Stimulated activated CD4-positive, alpha-beta T cell treated with anti-CD3 and anti-CD28 coated beads, Interleukin-4, amount 100 ng/mL, for 1 hour (primary cell): ENCODE measurements at places on chromosomes 12 and 14.

GRCh38 chr12:102638777-102639176, 158.4 kb upstream of the IGF1 start:
- DNase-seq, result no peak

- no peak for DNase-seq
Measured at GRCh38 chr12:81070846-81071245, 7.0 kb upstream of the ACSS3 start.

DNA sequence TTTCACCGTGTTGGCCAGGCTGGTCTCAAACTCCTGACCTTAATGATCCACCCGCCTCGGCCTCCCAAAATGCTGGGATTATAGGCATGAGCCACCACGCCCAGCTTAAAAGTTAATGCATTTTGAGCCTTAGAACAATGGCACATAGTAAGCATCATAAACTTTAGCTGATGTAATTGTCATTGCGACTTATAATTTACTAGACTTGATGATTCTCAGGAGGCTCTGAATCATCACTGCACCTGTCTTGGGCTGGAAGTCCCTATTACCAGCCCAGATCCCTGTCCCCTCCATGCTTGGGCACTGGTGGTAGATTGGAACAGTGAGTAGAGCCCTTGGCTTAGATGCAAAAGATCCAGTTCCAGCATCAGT, 26.1 kb downstream of the KMT5A start:
- no peak for DNase-seq

GRCh38 chr14:55832122-55832911, 252.3 kb downstream of the KTN1 start:
- no peak for DNase-seq

- DNase-seq, result no peak
Measured at GRCh38 chr12:131642101-131642540, 68.8 kb upstream of the SFSWAP start.

DNA sequence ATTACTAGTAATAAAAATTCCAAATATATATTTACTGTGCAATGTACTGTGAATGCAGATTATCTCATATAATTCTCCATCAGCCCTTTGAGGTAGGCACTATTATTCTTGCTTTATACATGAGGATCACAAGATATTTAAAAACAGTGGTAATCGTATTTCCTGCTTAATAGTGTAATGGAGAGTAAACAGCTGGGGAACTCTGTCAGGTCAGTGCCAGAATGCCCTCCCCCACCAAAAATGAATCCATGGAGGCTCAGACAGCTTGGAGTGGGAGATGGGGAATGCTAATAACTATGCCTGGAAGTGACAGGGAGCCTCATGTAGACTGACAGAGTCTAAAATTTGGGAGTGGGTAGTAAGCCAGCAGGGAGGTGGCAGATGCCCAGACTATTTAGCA, 153.6 kb downstream of the PAH start:
- DNase-seq, result no peak

DNA sequence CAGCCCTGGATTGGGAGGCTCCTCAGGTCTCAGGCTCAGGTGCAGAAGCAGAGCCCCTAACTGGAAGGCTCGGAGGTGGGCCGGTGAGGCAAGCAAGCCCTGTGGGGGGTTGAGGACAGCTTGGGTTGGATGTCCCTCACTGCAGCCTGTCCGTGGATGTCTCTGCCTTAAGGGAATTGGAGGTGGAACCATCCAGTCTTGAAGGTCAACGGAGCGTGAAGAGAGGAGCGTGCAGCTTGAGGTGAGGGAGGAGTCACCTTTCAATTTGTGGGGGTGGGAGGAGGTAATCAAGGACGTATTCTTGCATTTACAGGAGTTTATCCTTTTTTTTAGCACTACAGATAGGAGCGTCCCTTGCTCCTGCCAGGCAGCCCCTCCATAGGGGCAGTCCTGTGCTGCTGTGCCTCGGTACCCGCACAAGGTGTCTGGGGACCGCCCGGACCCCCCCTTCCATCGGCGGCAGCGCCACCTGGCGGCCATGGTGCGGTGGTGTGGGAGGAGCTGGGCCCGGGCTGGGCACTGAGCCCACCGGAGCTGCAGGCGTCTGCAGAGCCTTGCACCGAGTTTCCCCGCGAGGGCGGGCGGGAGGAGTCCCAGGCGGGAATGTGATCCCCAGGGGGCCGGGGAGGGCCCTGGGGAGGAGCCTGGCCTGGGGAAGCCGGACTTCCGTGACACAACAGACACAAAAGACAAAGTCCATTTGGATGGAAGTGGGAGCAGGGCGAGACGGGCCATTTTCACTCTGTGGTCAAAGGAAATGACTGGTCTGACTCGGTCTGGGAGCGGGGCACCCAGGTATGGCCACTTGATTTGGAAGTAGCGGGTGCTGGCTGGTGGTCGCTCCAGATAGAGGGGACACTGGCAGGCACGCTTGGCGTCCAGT, 864 bp downstream of the DNAJC22 start:
- peak; percentile 81 for DNase-seq

DNA sequence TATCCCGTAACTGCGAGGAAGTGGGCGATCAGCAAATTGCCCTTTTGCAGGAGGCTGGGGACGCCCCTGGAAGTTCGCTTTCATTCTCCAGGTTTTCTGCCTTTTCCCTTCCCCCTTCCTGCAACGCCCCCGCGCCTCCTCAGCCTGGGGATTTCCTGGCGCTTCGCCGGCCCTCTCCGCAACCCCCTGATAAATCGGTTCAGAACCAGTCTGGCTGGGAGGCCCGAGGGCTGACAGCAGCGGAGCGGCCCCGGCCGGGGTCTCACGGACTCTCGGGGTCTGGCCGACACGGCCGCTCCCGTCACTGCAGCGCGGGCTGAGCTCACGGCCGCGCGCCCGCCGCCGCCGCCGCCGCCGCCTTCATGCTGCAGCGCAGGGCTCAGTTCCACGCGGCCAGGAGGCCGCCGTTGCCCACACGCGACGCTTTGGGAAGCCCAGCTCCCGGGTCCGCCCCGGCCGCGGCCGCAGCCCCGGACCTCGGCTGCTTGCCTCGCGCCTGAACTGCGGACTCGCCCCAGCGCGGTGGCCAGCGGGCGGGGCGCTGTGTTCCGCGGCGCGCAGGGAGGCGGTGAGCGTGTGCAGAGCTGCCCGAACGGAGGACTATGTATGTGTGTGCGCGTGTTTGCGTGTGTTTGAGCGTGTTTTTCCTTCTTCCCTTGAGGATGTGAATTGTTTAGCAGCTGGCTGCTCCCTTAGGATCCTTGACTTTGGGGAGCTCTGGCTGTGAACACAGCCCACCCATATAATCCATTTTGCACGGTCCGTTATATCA, at the start of gene LRFN5:
Gene LRFN5, plus strand, starts transcription at position 345 of the 772 bp plus-strand sequence.
- peak; percentile 14 for DNase-seq

DNA sequence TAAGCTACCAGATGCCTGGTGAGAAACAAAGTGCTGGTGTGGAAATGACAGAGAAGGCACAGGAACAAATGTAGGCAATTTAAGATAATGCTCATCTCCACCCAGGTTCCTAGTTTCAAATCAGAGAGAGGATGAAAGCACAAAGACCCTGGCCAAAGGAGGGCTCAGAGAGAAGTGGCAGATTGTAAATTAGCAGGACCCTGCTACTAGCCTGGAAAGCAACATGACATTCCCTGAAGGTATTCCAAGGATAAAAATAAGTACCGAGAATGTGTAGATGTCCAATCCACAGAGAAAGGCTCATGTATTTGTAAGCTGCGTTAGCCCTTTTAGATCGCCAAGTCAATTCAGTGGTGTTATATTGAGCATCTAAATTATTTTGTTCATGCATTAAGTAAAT, 324.0 kb downstream of the TMEM117 start:
- no peak for DNase-seq

GRCh38 chr12:3122841-3123678, 45.9 kb downstream of the TSPAN9 start:
- no peak for DNase-seq

- no peak for DNase-seq
Measured at GRCh38 chr14:105212541-105213300, 31.6 kb upstream of the NUDT14 start.

DNA sequence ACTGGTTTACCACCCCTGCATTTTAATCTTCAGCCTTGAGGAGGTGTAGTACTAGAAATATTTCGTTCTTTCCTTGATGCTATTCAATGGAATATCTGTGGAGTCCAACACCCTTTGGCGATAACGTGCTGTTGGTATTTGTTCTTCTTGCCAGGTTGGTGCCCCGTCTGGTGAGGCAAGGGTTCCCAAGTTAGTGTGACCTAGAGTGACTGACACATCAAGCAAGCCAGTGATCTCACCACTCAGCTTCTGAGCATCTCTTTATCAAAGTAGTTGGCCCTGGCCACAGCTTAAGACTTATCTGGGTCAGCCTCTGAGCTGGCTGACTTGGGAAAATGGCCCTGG, 60.2 kb downstream of the PLXNC1 start:
- DNase-seq, result peak; percentile 8

DNA sequence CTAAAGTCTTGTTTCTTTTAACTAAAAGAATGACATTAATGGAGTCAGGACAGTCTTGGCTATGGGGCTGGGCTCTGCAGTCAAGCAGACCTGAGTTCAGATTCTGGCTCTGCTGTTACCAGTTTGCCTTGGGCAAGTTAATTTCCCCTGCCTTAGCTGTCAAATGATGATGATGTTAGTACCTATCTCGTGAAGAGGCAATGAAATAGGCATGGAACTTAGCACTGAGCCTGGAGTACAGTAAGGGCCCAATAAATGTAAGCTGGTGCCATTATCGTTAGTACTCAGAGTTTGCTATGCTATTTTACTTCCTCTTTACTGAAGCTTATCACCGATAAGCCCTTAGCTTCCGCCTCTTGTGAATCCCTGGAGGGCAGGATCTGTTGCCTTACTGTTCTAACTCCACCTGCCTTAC, 8.5 kb downstream of the FBXW8 start:
- DNase-seq, result no peak

GRCh38 chr14:63438065-63438757, 105.0 kb downstream of the PPP2R5E start:
- DNase-seq, result peak; percentile 18

DNA sequence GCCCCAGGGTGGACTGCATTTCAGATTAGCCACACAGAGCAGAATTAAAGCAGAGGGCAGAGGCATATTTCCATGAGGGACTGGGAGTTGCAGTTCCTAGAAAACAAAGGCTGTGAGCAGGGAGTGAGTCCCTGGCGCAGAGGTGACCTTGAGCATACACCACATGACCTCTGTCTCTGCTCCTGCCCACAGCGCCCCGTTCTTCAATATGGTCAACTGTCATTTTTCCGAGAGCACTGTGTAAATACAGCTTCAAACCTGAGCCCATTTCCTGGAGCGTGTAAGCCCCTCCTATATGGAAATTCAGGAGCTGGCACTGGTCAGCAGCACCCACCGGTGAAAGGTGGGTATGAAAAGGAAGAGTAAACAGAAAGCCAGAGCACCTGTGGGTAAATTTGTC, 192.2 kb upstream of the PELI2 start:
- no peak for DNase-seq

DNA sequence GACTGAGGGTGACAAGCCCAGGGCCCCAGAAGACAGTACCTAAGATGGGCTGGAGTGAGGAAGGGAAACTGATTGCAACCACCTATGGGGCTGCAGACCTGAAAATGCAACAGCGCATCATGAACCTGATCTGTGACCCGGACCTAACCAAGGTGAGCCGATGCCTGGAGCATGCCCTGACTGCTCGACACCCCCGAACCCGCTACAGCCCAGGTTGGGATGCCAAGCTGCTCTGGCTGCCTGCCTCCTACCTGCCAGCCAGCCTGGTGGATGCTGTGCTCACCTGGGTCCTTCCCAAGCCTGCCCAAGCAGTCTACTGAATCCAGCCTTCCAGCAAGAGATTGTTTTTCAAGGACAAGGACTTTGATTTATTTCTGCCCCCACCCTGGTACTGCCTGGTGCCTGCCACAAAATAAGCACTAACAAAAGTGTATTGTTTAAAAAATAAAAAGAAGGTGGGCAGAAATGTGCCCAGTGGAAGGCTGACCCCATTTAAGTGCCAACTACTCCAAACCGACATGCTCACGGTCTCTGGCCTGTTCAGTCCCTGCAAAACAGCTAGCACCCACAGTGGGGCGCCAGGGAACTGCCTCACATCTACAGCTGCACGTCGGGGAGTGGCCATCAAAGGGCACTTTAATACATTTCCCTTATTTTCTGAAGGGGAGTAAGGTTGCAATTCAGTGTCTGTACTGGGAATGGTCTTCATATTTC, 4.2 kb downstream of the RDH5 start:
- peak; percentile 65 for DNase-seq

GRCh38 chr14:95664066-95664465, 22.2 kb upstream of the TCL1B start:
- DNase-seq, result no peak

- DNase-seq, result no peak
Measured at GRCh38 chr12:48822711-48823110, 4.4 kb downstream of the CACNB3 start.

GRCh38 chr14:72451054-72451972, 442.6 kb downstream of the DPF3 start:
- peak; percentile 20 for DNase-seq

DNA sequence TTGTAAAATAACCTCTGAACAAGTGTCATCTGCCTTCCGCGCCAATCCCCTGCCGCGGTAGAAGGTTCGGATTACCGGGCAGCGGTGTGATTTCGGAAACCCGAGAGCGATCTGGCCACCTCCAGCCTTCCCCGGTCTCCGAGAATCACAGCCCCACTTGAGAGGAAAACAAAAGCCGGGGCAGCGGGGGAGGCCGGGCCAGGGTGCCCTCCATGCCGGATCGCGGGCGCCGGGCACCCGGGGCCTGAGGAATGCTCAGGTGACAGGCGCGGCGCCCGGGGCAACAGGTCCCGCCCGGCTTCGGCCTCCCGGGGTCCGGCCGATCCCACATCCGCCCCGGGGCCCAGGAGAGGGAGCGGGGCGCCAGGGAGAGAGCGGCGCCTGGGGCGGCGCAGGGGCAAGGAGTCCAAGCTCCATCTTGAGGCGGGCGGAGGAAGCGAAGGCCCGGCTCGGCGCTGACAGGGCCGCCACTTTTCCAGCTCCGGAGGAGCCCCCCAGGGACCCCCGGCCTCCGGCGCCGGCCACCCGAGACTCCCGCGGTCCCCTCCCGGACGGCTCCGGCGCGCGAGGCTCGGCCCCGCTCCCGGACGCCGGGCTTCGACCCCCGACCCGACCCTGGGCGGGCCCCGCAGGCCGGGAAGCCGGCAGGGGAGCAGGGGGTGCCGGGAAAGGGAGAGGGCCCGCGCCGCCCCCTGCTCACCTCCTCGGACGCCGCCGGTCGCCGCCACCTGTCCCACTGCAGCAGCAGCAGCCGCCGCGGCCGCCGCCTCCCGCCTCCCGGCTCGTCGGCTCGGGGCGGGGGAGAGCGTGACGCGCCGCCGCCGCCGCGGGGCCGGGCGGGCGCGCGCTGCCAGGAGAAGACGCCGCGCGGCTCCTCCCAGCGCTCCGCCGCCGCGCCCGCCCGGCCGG, at the start of gene CLIP1:
Gene CLIP1, minus strand, starts transcription at position 849 of the 909 bp plus-strand sequence. CDS start 42,217 bp downstream, outside the sequence.
- peak; percentile 64 for DNase-seq
